ENCODE measurements at places on chromosomes 7 and 10.
A peak's percentile ranks its signal among the peaks of the same experiment; 100 is the strongest.

GRCh38 chr10:93384006-93384405, 98.1 kb downstream of the MYOF start:
- DNase-seq: peak; percentile 5

GRCh38 chr7:108293149-108293612, 163.0 kb upstream of the LAMB4 start:
- DNase-seq: no peak

DNA sequence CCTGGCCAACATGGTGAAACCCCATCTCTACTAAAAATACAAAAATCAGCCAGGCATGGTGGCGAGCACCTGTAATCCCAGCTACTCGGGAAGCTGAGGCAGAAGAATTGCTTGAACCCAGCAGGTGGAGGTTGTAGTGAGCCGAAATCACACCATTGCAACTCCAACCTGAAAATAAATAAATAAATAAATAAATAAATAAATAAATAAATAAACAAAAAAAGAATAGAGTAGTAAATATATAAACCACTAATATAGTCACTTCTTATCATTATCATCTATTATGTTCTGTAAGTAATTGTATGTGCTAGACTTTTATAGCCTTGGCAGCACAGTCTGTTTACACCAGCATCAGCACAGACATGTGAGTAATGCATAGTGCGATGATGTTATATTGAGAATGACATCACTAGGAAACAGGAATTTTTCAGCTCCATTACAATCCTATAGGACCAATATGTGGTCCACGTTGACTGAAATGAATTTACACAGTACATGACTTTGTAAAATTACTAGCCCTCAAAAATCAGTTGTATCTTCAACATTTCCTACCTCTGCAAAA, 385.4 kb upstream of the ANKRD30A start:
- no peak for DNase-seq

DNA sequence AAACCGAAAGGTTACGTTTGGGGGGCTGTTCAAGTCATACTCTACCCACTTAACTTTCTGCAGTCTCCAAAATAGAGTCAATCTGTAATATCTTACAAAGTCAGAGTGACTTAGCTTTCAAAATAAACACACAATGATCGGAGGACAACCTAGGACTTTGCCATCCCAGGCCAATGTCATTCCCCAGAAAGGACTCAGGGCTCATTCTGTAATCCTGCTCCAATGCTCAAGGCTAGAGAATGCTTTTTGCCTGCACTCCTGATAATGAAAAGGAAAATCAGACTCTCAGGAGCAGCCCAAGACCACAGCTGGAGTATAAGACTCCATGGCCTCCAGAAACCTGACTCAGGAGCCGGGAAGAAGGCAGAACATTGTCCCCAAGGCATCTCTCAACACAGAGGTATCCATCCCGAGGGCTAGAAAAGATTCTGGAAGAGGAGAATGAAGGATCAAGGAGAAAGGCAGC, 28.5 kb upstream of the ASCC1 start:
- no peak for DNase-seq

GRCh38 chr10:104735757-104736391, 94.8 kb downstream of the SORCS3 start:
- DNase-seq: no peak

GRCh38 chr10:86391986-86392722, 25.6 kb upstream of the GRID1 start:
- no peak for DNase-seq

- peak; percentile 45 for DNase-seq
These were observed 1.8 kb downstream of the TNRC18 start for GRCh38 chr7:5421714-5422395.

DNA sequence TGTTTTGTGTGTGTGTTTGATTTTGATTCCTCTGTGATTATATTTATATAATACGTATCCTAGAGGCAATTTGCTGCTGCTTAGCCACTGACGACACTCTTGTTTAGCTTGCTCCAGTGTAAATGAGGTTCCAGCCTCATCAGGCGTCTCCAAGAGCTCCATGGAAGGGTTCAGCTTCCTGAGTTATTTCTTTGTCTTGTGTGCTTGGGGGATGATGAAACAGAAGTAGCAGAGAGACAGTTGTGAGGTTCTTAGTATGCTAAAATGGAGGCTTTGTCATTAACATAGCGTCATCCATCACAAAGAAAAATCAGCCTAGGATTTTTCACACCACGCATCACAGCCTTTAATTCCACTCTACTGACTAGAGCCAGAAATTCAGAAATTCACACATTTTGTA, 85.1 kb downstream of the KLF6 start:
- no peak for DNase-seq

- no peak for DNase-seq
These were observed 28.1 kb downstream of the DNMBP start for GRCh38 chr10:99981581-99982199.

- no peak for DNase-seq
These were observed 6.4 kb upstream of the GOLGA7B start for GRCh38 chr10:97843281-97843671.

GRCh38 chr7:22722536-22723180, 4.3 kb upstream of the IL6 start:
- DNase-seq: no peak

DNA sequence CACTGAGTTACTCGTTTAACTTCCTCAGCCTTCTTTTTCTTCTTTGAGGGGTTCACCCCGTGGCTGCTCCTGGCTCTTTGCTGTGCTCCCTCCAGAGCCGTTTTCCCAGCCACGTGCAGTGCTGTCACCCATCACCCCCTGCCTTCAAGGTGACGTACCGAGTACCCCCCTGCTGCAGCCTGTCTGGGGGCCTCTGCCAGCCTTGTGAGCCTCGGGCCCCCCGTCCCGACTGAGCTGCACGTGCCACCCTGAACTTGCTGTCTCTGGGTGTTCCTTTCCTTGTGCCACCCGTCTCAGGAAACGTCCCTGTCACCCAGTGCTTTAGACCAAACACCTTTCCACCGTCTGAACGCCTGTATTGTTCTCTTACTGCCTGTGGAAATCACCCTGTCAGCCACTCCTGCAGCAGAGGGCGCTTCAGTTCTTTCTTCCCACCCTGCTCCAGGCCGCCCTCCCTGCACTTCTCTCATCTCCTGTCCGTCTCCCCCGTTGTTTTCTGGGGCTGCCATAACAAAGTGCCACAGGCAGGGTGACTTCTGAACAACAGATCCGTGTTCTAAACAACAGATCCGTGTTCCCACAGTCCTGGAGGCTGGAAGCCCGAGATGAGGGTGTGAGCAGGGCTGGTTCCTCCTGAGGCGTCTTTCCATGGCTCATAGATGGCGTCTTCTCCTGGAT, 44.6 kb downstream of the WDR37 start:
- DNase-seq: no peak

DNA sequence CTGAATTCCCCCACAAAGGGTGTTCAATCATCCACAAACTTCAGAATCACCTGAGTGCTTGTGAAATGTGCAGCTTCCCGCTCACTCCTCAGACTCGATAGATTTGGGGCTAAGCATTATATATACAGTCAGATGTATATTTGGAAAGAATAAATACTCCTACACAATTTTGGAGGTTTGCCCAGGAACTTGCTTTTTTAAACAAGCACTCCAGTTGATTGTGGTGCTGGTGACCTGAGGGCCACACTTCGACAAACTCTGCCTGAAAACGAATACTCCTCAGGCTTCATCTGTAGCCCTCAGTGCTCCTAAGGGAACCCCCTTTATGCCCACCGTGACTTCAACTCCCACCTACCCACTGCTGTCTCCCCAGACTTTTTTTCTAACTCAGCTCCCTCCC, 211.6 kb downstream of the INHBA start:
- no peak for DNase-seq

DNA sequence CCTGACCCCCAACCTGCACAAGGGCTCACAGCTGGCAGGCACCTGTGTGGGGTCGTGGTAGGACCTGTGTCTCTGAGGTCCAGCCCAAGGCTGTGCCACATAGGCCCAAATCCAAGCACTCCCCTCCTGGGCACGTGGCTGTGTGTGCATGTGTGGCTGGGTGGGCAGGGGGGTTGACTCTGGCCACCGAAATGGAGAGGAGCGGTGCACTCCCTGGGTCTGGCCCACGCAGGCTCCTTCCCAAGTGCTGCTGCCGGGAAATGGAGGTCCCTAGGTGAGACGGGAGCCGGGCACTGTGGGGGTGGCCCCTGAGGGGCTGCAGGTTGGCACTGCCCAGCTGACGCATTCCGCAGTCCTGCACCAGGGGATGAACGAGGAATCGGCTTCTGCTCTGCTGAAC, 528.1 kb downstream of the DNAJB6 start:
- no peak for DNase-seq

DNA sequence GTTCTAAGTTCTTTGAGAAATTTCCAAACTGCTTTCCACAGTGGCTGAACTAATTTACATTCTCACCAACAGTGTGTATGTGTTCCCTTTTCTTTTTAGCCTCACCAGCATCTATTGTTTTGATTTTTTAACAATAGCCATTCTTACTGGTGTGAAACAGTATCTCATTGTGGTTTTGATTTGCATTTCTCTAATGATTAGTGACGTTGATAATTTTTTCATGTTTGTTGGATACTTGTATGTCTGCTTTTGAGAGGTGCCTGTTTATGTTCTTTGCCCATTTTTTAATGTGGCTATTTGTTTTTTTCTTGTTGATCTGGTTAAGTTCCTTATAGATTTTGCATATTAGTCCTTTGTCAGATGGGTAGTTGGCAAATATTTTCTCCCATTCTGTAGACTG, 191.4 kb downstream of the AGMO start:
- DNase-seq: no peak

DNA sequence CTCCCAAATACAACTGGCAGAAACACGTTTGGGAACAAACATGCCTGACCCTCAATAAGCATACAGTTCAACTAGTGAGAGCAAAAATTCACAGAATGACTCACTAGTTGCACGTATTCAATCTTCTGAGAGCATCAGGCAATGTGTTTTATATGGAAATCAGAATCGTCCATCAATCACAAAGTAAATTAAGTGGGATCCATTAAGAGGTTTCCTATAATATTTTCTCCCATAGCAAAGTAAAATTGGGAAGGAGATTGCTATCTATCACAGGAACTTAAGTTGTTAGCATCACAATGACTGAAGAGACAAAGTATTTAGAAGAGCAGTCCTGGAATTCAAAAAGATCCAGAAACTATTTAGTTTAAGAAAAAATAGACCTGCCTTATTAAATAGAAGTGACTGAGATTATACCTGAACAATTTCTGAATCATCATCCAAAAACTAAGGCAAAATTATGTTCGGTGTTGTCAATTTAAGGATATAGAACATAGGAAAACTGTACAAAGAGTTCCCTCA, 28.3 kb downstream of the INHBA start:
- DNase-seq: no peak

GRCh38 chr10:129712000-129712399, 245.0 kb downstream of the MGMT start:
- no peak for DNase-seq

GRCh38 chr10:102287991-102288390, 42.7 kb downstream of the GBF1 start:
- no peak for DNase-seq

GRCh38 chr10:3210251-3210877, 37.8 kb upstream of the PITRM1 start:
- DNase-seq: no peak

DNA sequence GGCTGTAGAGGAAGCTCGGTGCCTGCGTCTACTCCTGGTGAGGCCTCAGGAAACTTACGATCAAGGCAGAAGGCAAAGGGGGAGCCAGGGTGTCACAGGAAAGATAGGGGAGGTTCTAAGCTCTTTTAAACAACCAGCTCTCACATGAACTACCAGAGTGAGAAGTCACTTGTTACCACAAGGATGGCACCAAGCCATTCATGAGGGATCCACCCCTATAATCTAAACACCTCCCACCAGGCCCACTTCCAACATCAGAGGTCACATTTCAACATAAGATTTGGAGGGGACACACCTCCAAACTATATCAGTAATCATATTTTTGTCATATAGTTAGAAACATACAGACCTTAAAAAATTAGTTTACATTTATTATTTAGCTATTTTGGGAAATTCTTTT, 9.4 kb downstream of the NOC3L start:
- DNase-seq: no peak

- no peak for DNase-seq
These were observed 212.8 kb downstream of the PTEN start for GRCh38 chr10:88076027-88076880.

DNA sequence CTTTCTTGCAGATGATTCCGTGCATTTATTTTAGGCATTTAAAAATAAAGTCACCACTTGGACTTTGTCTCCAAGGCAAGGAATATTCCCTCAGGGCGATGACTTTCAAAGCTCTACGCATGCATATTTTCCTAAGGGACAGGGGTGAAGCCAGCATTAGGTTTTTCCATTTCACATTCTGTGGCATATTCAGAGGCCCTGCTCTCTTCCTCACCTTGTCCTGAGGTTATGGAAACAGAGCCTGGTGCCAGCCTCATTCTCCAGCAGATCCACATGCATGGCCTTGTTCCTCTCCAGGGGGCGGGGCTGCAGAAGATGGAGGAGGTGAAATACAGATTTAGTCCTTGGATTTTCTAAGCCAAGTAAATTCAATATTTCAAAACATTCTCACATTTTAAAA, 11.6 kb upstream of the LYZL1 start:
- DNase-seq: no peak

DNA sequence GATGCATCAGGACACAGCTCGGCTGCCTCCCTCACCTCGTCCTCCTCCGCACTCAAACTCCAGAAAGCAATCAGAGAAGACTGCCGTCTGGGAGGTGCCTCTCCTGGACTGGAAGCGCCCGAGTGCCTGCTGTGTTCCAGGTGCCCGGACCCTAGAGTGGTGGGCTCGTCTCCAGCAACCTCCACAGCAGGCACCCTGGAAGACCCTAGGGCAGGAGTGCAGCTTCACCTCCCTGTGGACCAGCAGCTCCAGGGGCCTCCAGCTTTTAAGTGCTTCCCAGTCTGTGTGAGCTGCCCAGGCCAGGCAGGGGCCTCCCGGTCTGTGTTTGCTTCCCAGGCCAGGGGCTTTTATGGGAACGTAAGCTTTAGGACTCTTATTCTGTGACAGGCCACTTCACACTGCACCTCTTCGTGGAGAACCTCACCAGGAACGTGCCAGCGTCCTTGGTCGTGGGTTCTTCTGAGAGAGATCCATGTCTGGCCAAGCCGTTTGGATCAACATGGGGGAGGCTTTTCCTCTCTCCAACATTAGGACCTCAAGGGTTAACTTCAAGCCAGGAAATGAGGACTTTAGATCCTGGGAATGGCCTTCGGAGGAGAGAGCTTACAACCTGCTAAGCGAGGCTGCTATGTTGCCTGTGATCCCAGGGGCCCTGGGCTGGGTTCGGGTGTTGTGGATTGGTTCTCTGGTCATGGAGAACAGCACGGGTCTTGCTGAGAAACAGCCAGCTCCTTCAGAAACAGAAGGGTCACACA, 5.9 kb upstream of the PWWP2B start:
- DNase-seq: no peak

GRCh38 chr7:34277016-34277802, 371.9 kb downstream of the BMPER start:
- no peak for DNase-seq

GRCh38 chr7:117269417-117269816, 53.4 kb downstream of the WNT2 start:
- no peak for DNase-seq

Data from NCI-H526 (cell line).